Regular cardiac myocyte (primary cell): ENCODE measurements at places on chromosomes 11 and 22. TPM values are rescaled to one million over a fixed set of nuclear protein-coding genes. Genes with fewer than 3 reads are reported as not detected.

Gene INS
- total RNA-seq = not detected in 2 replicates

Gene PKDREJ
- under 0.01 TPM in 1 of 2 replicates, not detected in the other for total RNA-seq

Gene OR1S2
- total RNA-seq = not detected in 2 replicates

Gene PKNOX2
- 0.38 and 3.1 TPM in 2 replicates for total RNA-seq

Gene EMSY
- 9.0 and 9.4 TPM in 2 replicates for total RNA-seq

Gene LMNTD2
- under 0.01 and 0.85 TPM in 2 replicates for total RNA-seq
